ENCODE measurements at places on chromosomes 2 and 18. TPM values are rescaled to one million over a fixed set of nuclear protein-coding genes. Genes with fewer than 3 reads are reported as not detected.

GRCh38 chr2:57906152-57906732 is 140.4 kb upstream of the VRK2 start:
- peak; percentile 12 for DNase-seq

The CAB39 gene
- total RNA-seq: 191 TPM

The RNMT gene
- 23.3 TPM for total RNA-seq

The SERTAD2 gene
- 17.1 TPM for total RNA-seq

DNA sequence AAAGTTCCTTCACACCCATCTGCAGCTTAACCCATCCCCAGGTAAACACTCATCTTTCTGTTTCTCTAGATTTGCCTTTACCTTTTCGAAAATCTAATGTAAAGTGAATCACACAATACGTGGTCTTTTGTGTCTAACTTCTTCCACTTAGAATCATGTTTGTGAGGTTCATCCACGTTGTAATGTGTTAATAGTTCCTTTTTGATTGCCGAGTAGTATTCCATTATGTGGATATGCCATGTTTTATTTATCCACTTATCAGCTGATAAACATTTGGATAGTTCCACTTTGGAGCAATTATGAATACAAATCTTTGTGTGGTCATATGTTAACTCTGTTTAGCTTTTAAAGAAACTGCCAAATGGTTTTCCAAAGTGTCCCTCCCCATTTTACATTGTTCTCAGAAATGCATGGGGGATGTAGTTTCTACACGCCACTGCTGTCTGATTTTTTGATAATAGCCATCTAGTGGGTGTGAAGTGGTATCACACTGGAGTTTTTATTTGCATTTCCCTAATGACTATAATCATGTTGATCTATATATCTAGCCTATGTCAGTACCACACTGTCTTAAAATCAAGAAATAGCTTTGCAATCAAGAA is 22.3 kb downstream of the PECR start:
- no peak for DNase-seq

All from foreskin keratinocyte (primary cell).